ENCODE measurements at places on chromosomes 6 and 20. TPM values are rescaled to one million over a fixed set of nuclear protein-coding genes. Genes with fewer than 3 reads are reported as not detected.

- H3K4me3 ChIP-seq = no peak overlapping the region
- H3K27me3 ChIP-seq = no peaks in the 10 kb centered on the region
Observed at GRCh38 chr6:167892835-167893815, 66.4 kb downstream of the AFDN start.

GRCh38 chr20:47921408-47921807, 136.1 kb upstream of the SULF2 start:
- H3K27me3 ChIP-seq = peaks cover 39% of the 10 kb centered on the region
- H3K4me1 ChIP-seq = peaks cover 14% of the 10 kb centered on the region
- no peak for DNase-seq
- no peak overlapping the region for H3K4me3 ChIP-seq

DNA sequence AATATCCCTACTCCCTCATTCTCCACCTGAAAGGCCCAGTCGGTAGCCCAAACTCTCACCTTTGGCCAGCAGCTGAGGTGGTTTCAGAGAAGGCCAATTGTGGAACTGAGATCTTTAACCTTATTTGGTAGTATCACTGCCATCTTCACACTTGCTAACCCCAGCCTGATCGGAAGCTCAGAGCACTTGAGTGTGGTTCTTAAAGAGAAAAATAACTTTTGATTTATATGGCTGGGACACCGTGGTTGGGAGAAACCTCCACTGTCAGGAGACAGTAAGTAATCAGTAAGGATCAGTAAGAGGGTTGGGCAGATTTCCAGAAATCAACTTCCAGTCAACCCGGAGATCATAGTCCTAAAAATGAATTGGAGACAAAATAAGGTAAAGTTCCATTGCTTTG, 22.8 kb upstream of the PRSS16 start:
- H3K4me1 ChIP-seq = no peaks in the 10 kb centered on the region
- H3K27me3 ChIP-seq = peaks cover 53% of the 10 kb centered on the region
- no peaks in the 10 kb centered on the region for H3K36me3 ChIP-seq
- no peak overlapping the region for H3K4me3 ChIP-seq

DNA sequence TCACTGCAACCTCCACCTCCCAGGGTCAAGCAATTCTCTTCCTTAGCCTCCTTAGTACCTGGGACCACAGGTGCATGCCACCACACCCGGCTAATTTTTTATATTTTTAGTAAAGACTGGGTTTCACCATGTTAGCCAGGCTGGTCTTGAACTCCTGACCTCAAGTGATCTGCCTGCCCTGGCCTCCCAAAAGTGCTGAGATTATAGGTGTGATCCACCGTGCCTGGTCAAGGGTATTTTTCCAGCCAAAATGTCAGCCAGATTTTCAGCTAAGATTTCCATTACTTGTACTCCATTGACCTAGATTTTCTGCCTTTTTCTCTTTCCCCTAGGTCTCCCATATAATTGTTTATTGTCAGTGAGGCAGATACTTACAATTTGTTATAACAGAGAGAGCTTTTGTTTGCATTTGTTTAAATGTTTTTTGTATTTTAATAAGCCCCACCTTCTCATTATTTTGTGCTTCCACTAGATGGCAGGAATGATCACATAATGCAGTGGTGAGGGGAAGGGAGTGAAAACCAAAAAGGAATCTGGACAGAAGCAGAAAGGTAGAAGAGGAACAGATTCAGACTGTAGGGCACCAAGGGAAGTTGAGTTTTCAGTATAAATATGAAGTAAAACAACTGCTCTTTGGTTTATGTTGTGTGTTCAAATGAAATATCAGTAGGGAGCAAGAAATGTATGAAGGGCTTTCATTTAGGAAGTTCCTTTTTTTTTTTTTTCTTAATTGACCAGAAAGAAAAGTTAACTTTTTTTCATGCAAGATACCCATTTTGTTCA, 29.7 kb downstream of the RPF2 start:
- H3K36me3 ChIP-seq = peaks cover 64% of the 10 kb centered on the region
- no peak overlapping the region for H3K27ac ChIP-seq
- peaks cover 7% of the 10 kb centered on the region for H3K4me1 ChIP-seq
- H3K27me3 ChIP-seq = no peaks in the 10 kb centered on the region
- H3K4me3 ChIP-seq = no peak overlapping the region

DNA sequence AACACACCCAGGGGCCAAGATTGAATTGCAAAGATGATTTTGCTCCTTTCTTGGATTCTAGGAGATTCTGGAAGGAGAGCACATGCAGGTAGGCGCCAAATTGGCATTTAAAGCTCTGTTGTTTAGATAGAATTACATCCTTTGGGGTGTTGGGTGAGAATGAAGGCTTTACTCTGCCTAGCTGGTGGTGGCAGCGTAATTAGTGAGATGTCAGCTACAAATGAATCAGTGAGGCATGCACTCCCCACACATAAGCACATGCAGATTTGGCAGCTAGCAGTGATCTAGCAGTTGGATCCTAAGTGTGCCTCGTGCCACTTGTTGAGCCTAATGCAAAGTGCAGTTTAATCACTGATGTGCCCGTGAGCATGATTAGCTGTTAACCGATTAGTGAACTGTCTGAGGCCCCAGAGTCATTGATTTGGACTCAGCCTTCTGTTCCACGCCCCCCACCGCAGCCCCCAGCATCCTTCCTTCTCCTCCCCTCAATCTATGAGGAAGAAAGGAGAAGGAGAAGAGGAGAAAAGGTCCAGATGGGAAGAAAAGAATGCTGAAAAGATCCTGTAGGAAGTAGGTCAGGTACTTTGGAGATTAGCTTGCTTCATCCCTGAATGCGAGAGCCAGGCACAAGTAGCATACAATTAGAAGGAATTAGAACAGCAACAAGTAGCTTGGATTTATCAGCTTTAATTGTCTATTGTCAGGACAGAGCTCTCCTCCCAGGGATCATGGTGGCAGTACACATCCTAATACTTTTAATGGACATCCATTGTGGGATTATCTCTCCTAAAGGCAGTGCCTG, 6.0 kb upstream of the PRDM1 start:
- no peak for DNase-seq
- H3K27me3 ChIP-seq = no peaks in the 10 kb centered on the region
- peaks cover 10% of the 10 kb centered on the region for H3K4me1 ChIP-seq
- H3K4me3 ChIP-seq = no peak overlapping the region
- no peaks in the 10 kb centered on the region for H3K36me3 ChIP-seq

GRCh38 chr6:97462938-97463598, 180.1 kb upstream of the MMS22L start:
- H3K4me3 ChIP-seq = no peak overlapping the region
- H3K4me1 ChIP-seq = no peaks in the 10 kb centered on the region
- H3K36me3 ChIP-seq = no peaks in the 10 kb centered on the region
- no peaks in the 10 kb centered on the region for H3K27me3 ChIP-seq
- DNase-seq = no peak

GRCh38 chr6:113488812-113489685, 368.1 kb upstream of the MARCKS start:
- no peaks in the 10 kb centered on the region for H3K27me3 ChIP-seq
- no peaks in the 10 kb centered on the region for H3K36me3 ChIP-seq
- DNase-seq = no peak
- H3K4me1 ChIP-seq = peaks cover 7% of the 10 kb centered on the region
- H3K27ac ChIP-seq = no peak overlapping the region
- H3K4me3 ChIP-seq = no peak overlapping the region

- DNase-seq = no peak
- H3K4me3 ChIP-seq = no peak overlapping the region
- H3K36me3 ChIP-seq = peaks cover 33% of the 10 kb centered on the region
- H3K27me3 ChIP-seq = no peaks in the 10 kb centered on the region
Observed at GRCh38 chr6:105364243-105364642, 38.6 kb downstream of the PREP start.

DNA sequence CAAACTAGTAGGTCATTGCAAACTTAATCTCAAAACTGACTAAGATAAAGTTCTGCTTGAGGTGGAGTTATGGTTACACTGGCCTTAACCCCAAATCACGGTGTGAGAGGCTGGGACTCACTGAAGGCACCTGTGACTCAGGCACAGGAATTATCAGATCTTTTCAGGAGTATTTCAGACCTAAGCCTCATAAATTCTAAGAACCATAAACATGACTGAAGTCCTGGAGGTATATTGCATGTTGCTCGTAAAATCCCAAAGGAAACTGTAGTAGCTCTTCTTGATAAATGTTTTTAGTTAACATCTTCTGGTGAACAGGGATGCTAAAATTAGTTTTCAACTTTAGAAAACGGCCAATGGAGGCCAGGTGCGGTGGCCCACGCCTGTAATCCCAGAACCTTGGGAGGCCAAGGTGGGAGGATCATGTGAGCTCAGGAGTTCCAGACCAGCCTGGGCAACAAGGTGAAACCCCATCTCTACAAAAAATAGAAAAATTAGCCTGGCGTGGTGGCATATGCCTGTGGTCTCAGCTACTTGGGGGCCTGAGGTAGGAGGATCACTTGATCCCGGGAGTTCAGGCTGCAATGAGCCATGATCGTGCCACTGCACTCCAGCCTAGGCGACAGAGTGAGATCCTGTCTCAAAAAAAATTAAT, 36.5 kb downstream of the DZANK1 start:
- H3K27ac ChIP-seq = no peak overlapping the region
- no peaks in the 10 kb centered on the region for H3K27me3 ChIP-seq
- H3K4me1 ChIP-seq = peaks cover 3% of the 10 kb centered on the region
- H3K36me3 ChIP-seq = no peaks in the 10 kb centered on the region

Gene DEFB124
- total RNA-seq = not detected

Gene PBOV1
- total RNA-seq = not detected

Gene SSTR4
- not detected for total RNA-seq

Gene B3GAT2
- total RNA-seq = not detected

All from suprapubic skin (tissue), 4 donors.